ENCODE measurements at places on chromosomes 13 and 19.

DNA sequence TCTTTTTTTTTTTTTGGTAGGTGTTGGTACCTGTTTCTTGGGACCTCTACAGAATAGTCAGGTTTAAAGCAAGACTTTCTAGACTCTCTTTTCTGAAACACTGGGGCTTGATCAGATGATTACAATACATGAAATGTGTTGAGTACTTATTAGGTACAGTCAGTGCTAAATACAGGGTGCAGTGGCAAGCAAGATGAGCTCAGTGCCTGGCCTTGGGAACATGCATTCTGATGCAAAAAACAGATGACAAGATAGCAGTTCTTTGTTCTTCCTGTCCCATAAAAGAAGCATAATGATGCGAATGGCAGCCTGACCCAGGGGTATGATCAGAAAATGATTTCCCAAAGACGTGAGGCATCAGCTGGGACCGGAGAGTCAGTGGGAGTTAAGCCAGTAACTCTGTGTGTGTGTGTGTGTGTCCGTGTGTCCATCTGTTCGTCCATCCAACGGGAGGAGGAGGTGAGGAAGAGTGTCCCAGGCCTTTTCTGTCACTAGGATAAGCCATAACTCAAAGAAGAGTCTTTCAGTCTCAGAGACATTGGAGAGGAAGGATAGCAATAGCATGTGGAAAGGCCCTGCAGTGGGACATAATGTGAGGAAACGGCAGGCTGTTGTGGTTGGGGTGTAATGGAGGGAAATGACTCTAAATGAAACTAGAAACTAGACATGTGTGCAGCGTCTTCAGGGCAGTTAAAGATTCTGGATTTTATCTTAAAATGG is 32.2 kb downstream of the SLAIN1 start:
- no peak for DNase-seq

DNA sequence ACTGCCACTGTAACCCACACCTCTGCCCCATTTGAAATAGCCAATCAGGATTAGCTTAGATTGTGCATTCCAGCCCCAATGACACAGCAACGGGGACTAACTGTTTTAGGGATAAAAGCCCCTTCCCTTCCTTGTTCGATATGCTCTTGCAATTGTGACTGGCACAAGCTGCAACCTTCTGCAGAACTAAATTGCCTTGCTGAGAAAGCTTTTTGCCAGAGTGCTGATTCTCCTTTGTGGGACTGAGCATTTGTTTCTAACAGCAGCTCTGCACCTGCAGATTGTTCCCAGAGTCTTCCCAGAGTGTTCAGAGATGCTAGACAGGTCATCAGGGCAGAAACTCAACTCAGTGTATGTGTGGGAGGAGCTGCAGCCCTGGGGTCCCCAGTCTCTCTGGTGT is 115.8 kb downstream of the ZNF675 start:
- DNase-seq: no peak

DNA sequence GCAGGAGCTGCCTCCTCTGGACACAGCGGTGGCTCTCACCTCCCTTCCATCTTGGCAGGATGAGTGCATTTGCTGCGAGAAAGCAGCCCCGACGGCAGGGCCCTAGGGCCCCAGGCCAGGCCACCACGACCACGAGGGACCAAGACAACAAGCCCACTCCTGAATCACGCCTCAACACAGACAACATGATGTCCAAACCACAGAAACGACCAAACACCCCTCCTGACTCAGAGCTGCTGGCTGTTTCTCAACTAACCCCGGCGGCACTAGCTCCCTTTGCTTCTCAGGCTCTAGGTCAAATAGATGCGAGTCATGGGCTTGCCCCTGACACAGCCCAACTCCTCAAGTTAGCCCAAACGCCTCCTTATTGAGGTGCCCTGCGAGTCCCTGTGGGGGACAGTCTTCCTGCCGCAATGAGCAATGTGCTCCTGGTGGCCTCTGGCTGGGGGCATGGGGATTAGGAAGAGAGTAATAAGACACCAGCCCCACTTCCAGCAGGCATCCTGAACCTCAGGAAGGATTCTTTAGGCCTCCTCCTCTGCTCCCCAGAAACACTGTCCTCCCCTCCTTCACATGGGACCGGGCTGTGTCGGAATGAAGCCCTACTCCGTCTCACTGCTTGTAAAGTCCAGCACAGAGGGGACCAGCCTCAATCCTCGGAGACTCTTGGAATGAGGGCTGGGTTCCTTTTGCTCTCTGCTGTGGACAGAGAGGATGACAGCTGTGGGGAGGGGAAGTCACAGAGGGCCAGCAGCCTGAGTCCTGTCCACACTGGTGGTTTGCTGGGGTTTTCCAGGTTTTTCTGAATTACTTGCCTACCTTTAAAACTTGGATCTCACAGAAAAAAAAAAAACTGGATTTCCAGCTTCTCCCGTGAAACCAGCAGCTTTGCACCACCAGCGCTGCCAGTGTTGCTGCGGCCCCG is 6.9 kb upstream of the ATF5 start:
- no peak for DNase-seq

GRCh38 chr13:44431150-44431549 is 57.5 kb downstream of the SERP2 start:
- DNase-seq: no peak

DNA sequence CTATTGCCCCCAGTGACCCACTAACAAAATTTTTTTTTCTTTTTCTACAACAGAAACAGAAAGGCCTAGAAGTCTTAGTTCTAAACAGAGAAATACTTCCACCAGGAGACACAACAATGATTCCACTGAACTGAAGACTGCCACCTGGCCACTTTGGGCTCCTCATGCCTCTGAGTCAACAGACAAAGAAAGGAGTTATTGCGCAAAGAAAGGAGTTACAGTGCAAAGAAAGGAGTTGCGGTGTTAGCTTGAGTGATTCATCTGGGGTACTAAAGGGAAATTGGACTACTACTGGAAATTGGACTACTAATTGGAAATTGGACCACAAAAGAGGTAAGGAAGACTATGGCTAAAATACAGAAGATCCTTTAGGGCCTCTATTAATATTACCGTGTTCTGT is 116.6 kb downstream of the PCDH17 start:
- DNase-seq: no peak

GRCh38 chr19:3698974-3699740 is 1.1 kb downstream of the PIP5K1C start:
- peak; percentile 42 for DNase-seq

GRCh38 chr13:92317066-92317465 is 909.5 kb upstream of the GPC6 start:
- DNase-seq: no peak

DNA sequence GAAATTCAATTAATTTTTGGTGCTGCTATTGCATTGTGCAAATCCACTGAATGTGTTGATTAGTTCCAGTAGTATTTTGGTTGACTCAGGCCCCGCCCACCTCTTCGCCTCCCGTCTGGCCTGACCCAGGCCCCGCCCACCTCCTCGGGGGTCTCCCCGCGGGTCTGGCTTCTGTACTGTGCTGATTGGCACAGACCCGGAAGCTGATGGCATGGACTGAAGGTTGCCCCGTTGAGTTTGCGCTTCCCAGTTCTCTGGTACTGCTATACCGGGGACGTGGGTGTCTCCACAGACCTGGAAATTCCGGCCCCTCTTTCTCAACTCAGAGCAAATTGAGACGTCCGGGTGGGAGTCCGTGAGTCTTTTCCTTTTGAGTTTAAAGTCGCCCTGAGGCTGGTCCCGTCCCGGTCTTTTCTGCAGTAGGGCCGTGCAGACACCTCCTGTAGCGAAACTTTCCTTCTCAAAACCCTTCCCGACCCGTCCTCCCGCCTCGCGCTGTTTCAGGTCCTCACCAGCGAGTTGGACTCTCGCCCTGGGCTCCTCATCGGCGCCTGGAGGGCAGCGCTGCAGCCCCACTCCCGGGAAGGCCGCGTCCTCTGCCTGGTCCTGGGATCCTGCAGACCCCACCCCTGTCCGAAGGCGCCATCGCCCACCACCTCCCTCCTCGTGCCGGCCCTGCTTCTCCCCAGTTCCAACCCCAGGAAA is 14.8 kb downstream of the ZNF701 start:
- DNase-seq: no peak

DNA sequence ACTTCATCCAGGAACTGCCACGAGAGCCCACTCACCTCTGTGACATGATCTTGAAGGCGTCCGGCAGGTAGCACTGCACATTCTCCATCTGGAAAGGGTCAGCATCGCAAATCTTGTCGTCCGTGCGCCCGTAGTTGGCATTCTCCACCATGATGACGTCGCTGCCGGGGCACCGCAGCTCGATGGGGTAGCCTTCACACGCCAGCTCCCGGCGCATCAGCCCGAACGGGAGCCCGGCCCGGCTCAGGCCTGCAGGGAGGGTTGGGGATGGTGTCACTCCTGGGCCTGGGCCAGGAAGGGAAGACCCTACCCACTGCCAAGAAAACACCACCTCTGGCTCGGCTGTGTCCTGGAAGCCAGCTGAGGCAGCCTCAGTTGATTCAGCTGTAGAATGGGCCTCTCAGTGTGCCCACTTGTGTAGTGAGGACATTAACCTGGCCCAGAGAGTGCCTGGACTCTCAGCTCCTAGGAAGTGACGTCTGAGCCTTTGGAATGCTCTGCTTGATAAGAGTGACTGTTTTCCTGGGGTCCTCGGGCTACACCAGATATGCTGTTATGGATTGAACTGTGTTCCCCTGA is 28.4 kb downstream of the ADGRL1 start:
- DNase-seq: no peak

GRCh38 chr13:52669677-52670076 is 17.0 kb downstream of the SUGT1 start:
- DNase-seq: no peak

- DNase-seq: no peak
Measured at GRCh38 chr19:2043961-2044708, 6.9 kb downstream of the MKNK2 start.

GRCh38 chr19:39078436-39079200 is 5.5 kb upstream of the ACP7 start:
- DNase-seq: no peak

DNA sequence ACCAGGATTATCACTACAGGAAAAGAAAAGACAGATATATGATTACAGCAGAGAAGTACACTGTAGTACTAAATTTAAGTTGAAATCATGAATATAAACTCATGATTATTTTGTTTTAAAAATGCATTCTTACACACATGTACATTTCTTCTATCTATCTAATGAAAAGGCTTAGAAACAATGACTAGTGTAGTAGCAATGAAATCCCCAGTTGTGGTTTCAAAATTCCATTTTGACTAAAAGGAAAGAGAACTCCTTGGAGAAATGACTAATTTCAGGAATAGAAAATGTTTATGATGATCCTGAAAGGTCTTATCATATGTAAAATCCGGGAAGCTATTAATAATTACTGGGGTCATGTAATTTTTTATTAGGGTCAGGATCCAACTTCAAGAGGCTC is 195.0 kb upstream of the STARD13 start:
- no peak for DNase-seq

GRCh38 chr13:44110091-44110621 is 230.5 kb downstream of the LACC1 start:
- DNase-seq: no peak

GRCh38 chr19:33502521-33502920 is 19.1 kb downstream of the PEPD start:
- DNase-seq: no peak

DNA sequence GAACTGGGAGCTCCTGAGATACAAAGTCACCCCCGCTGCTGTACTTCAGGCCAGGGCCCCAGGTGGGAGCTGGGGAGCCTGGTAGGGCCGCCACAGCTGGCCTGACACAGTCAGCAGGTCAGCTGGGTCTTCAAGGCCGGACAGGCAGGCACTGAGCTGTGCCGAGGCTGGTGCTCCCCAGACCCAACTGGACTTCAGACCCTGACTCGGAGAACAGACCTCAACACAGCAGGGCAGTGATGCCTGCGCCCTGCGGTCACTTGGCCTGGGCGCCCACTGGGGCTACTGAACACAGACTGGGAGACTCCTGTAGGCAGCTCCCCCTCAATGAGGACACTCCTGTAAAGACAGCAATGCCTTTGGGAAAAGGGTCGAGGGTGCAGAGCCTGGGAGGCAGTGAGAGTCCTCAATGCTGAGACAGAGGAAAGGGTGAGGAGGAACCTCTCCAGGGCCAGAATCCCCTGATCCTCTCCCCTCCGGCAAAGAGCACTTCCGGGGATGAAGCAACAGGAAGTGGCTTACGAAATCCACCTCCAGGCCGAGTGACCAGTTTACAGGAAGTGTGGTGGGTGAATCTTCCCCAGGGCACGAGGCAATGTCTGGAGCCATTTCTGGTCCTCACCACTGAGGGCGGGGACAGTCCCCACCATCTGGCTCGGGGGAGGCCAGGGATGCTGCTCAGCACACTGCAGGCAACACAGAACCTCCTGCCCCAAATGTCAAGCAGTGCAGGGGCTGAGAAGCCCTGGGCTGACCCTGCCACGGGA is 40.8 kb upstream of the ISYNA1 start:
- peak; percentile 83 for DNase-seq

DNA sequence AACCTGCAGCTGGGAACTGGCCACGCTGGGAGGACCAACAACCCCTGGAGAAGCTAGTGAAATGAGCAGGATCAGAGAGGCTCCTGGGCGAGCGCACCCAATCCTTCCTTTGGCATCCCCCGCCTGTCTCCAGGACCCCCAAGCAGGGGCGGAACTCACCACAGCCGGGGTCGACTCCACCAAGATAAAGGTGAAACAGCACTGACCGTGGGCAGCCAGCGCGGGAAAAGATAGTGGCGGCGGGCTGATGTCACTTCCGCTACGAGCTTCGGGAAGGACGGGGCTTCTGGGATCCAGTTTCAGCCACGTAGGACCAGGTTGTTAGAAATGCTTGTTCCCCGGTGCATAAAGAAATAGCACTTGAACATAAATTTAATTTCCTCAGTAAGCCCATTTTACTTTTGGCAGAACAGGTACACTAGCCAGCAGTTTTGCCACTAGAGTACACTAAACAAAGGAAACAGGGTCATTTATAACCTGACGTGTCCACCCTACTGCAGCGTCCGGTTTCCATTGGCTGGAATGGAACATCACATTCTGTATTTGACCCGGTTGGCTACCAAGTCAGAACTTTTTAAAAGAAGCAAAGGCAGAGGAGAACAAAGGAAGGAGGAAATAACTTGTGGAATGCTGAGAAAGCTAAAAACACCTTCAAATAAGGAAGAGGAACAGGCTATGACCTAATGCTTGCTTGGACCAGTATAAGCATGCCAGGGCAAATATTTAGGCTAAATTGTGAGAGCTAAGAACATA is 25.5 kb upstream of the ZNF562 start:
- DNase-seq: no peak

DNA sequence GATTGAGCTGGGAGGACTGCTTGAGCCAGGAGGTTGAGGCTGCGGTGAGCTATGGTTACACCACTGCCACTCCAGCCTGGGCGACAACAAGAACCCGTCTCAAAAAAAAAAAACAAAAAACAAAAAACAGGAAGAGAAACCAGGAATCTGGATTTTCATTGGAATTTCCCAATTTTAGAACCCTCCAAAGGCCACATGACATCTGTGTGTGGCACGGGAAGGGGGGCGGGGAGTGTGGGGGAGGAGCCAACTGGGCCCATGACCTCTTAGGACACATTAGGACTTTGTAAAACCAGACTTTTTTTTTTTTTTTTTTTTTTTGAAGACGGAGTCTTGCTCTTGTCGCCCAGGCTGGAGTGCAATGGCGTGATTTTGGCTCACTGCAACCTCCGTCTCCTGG is 21.2 kb upstream of the MYDGF start:
- DNase-seq: no peak
